CD8-positive, alpha-beta T cell (primary cell): ENCODE measurements at places on chromosomes 6 and 20.

DNA sequence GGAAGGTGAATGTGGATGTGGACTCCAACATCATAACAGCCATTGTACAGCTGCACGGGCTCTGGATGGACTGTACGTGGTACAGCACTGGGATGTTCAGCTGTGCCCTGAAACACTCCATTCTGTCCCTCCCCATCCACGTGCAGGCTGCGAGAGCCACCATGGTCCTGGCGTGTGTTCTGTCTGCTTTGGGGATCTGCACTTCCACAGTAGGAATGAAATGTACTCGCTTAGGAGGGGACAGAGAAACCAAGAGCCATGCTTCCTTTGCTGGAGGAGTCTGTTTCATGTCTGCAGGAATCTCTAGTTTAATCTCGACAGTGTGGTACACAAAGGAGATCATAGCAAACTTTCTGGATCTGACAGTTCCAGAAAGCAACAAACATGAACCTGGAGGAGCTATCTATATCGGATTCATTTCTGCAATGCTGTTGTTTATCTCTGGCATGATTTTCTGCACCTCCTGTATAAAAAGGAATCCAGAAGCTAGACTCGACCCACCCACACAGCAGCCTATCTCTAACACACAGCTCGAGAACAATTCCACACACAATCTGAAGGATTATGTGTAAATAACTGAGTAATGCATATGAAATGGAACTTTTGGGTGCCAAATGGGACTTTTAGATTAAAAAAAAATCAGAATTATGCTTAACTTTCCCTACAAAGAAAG, 12.1 kb downstream of the CLDN20 start:
- DNase-seq = no peak

DNA sequence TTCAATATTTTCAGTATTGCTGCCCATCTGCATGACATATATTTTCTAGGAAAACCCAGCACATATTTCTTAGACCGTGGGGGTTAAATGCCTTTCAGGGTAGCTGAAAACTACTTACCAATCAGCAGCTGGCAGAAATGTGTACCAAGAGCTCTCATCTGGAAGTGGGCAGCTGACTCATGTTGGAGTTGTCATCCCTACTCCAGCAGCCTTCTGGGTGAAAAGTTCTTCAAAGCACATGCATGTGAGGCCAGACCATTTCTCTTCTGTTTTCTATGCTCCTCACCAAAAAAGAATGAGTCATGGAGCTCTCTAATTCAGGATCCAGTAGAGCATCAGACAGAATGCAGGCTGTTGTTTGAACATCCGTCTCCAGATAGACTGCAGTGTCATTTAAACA, 135.5 kb downstream of the PAX1 start:
- DNase-seq = no peak

DNA sequence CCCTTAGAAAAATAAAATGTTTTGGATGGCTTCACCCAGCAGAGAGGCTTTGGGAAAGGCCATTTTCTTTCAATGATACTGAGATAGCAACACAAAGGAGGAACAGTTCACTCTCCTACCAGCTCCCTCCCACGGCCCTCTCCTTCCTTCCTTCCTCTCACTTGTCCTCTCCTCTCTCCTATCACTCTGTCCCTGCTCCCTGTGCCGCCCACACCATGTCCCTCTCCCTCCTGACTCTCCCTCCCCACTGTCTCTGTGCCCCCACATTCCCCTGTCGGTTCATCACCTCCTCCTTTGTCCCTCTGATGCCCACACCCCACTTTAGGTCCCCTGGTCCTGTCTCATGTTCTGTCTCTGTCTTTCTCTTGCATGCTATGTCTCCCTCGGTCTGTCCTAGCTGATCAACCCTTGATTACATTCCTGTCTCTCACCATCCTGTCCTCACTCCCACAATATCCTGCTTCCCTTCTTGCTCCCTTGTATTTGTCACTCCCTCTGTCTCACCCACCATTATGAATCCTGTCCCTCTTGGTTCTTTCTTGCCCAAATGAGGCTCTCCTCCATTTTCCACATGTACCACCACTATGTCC, 30.1 kb downstream of the ELMO2 start:
- DNase-seq = no peak

DNA sequence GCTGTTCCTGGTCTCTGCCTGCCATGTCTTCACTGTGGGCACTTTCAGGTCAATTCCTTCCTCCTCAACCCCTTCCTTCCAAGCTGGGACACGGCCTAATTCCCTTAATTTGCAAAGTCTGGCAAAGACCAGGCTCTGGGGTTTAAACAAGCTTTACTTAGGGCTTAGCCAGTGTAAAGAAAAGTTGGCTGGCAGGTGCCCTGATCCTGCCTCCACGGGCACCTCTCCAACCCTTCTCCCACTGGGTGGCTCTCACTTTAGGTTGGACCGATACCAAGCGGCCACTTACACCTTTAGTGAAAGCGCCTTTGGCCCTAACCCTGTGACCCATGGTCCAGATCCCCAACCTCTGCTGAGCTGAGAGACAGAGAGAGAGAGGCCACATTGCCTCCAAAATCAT, 13.7 kb upstream of the MLN start:
- DNase-seq = no peak

- no peak for DNase-seq
Measured at GRCh38 chr6:53282234-53282633, 66.5 kb downstream of the ELOVL5 start.

- DNase-seq = no peak
Measured at GRCh38 chr6:52503851-52504781, 72.7 kb downstream of the TRAM2 start.

- DNase-seq = no peak
Measured at GRCh38 chr6:126077810-126078776, 91.8 kb downstream of the TRMT11 start.

- no peak for DNase-seq
Measured at GRCh38 chr6:169862892-169863525, 111.6 kb downstream of the ERMARD start.

DNA sequence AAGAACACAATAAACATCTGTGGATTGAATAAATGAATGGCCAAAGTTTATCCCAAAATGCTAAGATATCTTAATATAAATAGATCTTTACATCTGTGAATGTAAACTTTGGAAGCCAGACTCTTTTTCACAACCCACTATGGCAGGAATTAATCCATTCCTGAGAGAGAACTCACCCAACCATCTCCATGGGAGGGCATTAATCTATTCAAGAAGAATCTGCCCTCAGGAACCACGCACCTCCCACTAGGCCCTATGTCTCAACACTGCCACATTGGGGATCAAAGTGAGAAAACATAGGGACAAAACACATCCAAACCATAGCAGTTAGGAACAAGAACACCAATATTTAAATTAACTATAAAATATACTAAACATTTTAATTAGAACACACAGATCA, 3.4 kb downstream of the UBE3D start:
- no peak for DNase-seq

DNA sequence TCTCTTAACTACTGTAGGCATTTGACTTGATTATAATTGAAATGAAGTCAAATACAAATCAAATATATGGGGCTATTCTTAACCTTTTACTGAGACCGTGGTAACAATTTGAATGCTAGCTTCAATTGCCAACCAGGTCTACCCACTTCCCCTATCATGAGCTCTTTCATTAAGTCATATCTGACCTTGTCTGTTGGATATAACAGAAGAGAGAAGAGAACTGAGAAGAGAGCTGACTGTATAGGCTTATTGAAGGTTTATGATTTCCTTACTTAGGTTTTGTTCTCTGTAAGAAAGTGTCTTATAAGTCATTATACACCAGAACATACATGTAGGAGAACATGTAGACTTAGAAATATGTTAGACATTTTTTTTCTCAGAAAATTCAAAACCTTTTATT, 549.4 kb downstream of the COL12A1 start:
- no peak for DNase-seq

- no peak for DNase-seq
Measured at GRCh38 chr20:15039088-15039752, 701.8 kb upstream of the FLRT3 start.

- no peak for DNase-seq
Measured at GRCh38 chr20:61699495-61700374, 365.9 kb downstream of the TAF4 start.

- no peak for DNase-seq
Measured at GRCh38 chr20:44523746-44524145, 1.9 kb upstream of the SERINC3 start.

DNA sequence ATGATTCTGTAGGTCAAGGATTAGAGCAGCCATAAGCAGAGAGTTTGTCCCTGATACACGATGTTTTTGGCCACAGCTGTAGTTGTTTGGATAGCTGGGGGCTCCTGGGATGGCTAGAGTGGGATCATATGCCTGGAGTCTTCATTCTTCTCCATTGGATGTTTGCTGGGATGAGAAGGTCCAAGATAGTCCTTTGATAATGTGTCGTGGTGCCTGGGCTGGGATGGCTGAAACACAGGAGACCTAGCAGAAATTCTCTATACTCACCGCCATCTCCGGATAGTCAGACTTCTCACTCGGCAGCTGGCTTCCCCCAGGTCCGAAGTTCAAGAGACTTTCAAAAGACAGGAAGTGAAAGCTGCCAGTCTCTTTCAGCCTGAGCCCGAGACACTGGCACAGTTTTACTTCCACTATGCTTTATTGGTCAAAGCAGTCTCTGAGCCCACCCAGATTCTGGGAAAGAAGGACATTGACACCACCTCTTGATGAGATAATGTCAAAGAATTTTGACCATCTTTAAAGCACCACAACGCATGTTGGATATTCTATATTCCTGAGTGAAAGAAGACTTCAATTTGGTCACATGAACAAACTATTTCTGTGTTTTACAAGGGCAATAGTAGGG, 16.0 kb downstream of the MARCKS start:
- DNase-seq = no peak

DNA sequence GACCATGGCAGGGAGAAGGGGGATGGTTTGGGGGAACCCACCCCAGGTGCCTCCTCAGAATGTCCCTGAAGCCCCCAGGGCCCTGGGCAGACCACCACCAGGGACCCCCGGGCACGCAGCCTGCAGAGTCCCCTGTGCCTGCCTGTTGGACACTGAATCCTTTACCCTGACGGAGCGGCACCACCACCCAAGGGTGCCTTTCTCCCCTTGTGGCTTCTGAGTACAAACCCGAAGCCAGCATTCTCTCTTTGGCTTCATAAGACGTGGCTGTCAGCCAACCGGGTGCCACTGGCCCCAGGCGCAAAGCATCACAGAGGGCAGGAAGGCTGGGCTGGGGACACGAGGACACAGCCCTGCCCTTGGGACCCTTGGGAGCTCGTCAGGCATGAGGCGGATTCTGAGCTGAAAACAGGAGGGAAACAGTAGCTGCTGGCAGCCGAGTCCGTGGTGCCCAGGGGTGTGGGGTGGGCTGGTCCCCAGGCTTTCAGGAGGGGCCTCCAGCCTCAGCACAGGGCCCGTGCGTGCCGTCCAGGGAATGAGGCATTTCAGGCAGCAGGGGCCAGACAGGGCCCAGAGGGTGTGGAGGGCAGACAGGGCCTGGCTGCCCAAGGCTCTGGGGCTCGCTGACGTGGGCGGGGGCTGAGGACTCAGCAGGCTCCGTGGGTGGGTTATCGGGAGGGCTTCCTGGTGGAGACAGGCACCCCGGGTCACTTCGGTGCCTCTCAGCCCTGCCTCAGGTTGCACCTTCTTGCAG, 3.5 kb downstream of the COL9A3 start:
- no peak for DNase-seq

GRCh38 chr20:41482647-41483552, 116.3 kb upstream of the EMILIN3 start:
- no peak for DNase-seq

GRCh38 chr20:17916433-17916891, 52.1 kb downstream of the SNX5 start:
- DNase-seq = no peak

- DNase-seq = peak; percentile 71
Measured at GRCh38 chr6:46090115-46091079, 39.4 kb upstream of the ENPP4 start.

DNA sequence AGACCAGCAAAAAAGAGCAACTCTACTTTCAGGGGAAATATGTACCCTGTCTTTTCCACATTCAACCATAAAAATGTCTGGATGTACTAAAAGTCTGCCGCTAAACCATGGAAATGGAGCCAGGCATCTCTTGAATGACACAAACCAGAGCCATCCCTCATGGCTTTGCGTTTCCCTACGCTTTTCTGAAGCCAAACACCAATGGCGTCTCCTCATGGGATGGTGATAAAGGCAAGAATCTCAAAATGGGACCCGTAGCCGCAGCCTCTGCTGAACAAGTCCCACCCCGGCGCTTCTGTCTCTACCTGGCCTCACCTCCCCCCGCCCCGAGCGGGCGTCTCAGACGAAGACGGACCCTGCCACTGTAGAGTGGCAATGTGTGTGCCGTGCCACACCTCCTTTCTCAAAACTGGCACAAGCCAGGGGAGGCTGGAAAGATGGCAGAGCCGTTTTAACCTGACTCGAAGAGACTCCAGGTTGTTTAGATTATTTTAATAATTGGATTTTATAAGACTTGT, 80.3 kb upstream of the AFDN start:
- DNase-seq = no peak

- peak; percentile 91 for DNase-seq
Measured at GRCh38 chr20:20017001-20017843, at the start of gene NAA20. Gene NAA20 (plus strand): TSS chr20:20017362. CDS start chr20:20017397, 35 bp downstream.

DNA sequence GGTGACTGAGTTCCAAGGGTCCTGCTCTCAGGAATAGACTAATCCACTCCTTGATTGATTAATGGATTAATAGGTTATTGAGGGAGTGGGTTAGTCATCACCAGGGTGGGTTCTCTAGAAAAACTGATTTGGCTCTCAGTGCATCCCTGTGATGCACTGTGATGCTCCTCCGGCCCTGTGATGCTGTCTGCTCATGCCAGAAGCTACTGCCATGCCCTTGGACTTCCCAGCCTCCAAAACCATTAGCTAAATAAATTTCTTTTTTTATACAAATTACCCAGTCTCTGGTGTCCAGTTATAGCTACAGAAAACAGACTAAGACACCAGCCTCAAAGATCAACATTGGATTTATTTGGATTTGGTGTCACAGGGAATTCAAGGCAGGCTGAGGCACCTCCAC, 40.4 kb upstream of the CST7 start:
- no peak for DNase-seq

DNA sequence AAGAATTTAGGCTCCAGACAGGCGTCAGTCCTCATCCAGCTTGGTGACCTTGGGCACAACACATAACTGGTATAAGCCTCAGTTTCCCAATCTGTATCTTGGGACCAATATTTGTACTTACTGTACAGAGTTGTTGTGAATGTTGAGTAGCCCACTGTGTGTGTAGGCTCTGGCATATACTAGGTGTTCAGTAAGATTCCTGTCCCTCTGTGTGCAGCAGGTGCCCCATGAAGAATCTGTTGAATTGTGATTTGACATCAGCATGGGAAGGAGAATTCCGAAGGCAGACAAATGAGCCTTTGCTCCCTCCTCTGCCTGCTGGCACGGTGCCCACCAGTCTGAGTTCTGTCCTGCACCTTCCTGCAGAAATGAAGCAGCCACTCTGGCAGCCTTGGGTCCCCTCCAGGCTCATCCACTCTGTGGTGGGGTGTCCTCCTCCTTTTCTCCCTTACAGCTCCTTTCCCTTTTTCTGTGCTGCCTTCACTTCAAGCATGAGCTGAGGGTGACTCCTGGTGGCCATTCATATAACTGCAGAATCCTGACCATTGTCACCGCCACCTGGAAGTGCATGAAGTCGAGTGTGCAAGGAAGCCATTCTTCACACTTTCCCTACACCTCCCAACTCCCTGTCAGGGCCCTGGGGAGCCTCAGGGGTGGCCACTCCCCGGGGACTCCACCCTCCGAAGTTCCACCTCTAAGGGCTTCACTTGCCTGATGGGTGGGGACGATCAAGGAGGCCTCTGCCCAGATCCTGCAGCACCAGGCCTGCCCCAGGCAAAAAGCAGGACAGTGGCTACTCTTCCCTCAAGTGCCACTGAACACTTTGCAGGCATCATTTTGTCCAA, 48.2 kb downstream of the MRPL14 start:
- DNase-seq = peak; percentile 77

GRCh38 chr20:62875419-62876361, 14.1 kb upstream of the TCFL5 start:
- DNase-seq = no peak

GRCh38 chr6:38364775-38365174, 275.0 kb downstream of the BTBD9 start:
- no peak for DNase-seq
